Skeletal muscle cell (primary cell): ENCODE measurements at places on chromosomes 2 and 18.

GRCh38 chr2:144267239-144267638 lies 252.7 kb downstream of the ZEB2 start:
- DNase-seq: no peak

DNA sequence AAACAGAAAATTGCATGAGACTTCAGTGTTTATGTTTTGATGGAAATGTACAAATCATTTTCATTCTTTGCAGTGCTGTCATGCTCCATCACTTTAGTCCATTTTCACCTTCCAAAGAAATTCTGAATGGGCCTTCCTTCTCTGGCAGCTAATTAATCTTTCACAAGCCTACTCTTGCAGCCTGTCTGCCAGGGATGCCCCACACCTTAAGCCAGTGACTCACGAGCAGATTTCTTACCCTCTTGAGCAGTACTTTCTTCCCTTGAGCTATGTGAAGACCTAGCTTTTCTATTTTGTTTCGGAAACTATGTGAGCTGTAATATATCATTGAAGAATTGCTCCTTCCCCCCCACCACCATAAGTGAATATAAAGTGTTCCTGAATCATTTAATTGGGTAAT lies 404.3 kb upstream of the VWC2L start:
- no peak for DNase-seq

DNA sequence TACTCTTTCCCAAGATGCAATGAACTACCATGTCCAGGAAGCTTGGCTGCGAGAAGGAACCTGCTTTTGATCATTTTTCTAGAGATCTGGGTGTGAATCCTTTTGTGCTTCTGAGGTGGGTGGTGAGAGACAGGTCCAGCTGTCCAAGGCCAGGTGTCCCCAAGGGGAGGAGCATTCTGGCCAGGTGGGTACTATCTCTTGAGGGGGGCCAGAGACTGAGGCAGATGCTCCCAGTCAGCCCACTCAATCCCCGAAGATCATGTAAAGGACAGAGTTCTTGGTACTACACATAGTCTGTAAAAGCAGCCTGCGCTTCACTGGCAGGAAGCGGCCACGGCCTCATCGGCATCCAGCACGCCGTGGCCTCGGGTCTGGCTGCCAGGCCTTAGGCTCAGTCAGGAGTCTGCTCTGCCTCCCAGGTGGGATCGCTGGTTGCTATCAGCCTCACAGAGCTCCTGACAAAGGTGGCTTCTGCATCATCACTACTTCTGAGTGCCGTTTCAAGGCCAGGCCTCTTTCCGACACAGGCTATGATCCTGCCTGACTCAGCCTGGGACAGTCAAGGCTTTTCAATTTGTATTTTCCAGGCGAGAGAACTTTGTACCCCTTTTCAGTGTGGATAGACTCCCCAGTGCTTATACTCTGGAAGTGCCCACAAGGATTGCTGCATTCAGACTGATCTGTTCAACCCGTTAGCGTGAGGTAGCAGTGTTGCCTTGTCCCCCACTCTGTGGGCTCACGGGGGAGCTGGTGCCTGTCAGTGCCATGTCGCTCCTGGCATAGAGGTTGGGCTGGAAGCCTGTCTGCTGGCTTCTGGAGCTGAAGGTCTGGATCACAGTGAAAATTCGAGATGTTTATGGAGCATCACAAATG lies 29.1 kb downstream of the STK25 start:
- no peak for DNase-seq

GRCh38 chr2:193303464-193303863 lies 1108.7 kb upstream of the TMEFF2 start:
- DNase-seq: no peak

DNA sequence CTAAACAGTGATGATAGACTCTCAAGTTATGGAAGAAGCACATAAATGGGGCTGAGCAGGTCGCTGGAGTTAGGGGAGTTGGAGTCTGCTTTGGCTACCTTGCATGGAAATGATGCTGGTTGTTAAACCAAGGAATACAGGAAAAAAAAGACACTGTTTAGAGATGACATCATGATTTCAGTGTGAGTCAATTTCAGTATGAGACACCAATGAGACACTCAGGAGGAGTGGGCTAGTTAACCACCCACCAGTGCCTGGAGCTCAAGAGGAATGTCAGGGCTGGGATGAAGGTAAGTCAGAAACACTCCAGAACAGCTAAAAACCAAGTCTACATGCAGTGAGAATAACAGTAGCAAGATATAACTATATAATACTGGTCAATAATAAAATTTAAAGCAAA lies 303.6 kb downstream of the SOX11 start:
- DNase-seq: no peak

GRCh38 chr2:108927936-108928659 lies 60.9 kb downstream of the EDAR start:
- peak; percentile 11 for DNase-seq

GRCh38 chr18:25423267-25423666 lies 71.3 kb upstream of the ZNF521 start:
- no peak for DNase-seq

- no peak for DNase-seq
Observed at GRCh38 chr2:205642599-205643356, 39.5 kb upstream of the NRP2 start.

GRCh38 chr2:31429040-31429439 lies 14.5 kb upstream of the XDH start:
- DNase-seq: no peak

- no peak for DNase-seq
Observed at GRCh38 chr2:239268549-239268948, 132.3 kb downstream of the HDAC4 start.

GRCh38 chr2:183057333-183057985 lies 19.2 kb upstream of the NCKAP1 start:
- DNase-seq: no peak

- no peak for DNase-seq
Observed at GRCh38 chr2:46376586-46376985, 79.4 kb downstream of the EPAS1 start.

DNA sequence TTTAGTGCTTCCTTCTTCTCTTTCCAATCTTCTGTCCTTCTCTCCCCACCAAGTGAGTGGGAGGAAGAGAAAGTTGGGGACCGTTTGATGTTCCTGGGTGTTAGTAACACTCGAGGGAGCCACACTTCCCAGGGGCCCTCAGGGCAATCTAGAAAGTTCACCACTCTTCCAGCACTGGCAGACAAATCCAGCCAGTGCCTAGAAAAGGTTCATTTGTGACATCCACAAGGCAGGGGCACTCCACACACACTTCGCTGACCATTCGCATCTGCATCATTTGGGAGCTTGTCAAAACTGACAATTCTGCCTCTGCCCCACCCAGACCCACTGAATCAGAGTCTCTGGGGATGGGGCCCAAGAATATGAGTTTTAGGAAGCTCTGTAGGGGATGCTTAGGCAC lies 86.8 kb upstream of the ST3GAL5 start:
- no peak for DNase-seq

GRCh38 chr2:60710707-60711106 lies 45.4 kb upstream of the PAPOLG start:
- DNase-seq: no peak

GRCh38 chr2:215998636-215999035 lies 14.7 kb downstream of the MREG start:
- no peak for DNase-seq

DNA sequence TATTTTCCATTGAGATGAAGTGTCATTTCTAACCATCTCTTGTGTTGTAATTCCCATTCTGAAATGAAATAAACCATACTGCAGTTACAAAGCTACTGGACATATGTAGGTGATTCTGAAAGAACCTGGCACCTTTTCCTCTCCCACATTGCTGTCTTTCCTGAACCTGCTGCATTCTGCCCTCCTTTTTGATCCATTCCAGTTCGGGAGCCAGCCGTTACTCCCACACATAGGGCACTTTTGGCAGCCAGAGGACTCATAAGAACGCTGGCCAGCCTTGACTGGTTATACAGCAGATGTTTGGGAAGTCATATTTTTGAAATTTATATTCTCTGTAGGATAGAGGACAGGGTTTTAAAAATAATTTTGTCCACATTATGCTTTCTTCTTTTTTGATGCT lies 369.8 kb upstream of the CDH7 start:
- no peak for DNase-seq

DNA sequence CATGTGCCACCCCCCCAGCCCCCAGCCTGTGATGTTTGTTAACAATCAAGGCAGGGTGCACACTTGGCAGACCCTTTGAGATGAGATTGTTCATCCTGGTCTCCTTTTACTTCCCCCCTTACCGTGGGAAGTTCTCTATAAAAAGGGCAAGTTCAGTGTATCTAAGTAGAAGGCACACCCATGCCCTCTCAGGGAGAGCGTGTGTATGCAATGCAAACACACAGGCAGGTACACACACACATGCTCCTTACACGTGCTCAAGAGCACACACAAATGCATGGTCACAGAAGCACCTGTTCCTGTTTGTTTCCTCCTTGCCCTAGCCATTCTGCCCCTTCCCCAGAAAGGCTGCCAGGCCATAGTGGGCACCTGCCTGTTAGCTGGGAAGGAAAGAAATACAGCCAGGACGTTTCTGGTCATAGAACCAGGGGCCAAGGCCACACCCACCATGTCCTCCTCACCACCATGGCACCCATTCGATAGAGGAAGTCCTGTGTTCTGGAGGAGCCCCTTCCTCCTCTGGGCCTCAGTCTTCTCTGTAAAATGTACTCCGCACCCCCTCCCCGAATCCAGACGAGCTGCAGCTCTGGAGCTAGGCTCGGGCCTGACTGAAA lies 3.1 kb downstream of the ATOH8 start:
- no peak for DNase-seq

DNA sequence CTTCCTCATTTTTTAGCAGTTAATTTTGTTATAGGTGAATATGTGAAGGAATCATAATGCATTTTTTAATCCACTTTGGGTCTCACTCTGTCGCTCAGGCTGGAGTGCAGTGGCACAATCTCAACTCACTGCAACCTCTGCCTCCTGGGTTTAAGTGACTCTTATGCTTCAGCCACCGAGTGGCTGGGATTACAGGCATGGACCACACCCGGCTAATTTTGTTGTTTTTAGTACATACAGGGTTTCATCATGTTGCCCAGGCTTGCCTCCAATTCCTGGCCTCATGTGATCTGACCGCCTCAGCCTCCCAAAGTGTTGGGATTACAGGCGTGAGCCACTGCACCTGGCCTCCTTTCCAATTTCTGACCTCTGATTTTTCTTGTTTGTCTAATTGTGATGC lies 17.7 kb downstream of the SCYGR5 start:
- DNase-seq: no peak

- no peak for DNase-seq
Observed at GRCh38 chr18:80192653-80193385, 54.5 kb downstream of the PARD6G start.

DNA sequence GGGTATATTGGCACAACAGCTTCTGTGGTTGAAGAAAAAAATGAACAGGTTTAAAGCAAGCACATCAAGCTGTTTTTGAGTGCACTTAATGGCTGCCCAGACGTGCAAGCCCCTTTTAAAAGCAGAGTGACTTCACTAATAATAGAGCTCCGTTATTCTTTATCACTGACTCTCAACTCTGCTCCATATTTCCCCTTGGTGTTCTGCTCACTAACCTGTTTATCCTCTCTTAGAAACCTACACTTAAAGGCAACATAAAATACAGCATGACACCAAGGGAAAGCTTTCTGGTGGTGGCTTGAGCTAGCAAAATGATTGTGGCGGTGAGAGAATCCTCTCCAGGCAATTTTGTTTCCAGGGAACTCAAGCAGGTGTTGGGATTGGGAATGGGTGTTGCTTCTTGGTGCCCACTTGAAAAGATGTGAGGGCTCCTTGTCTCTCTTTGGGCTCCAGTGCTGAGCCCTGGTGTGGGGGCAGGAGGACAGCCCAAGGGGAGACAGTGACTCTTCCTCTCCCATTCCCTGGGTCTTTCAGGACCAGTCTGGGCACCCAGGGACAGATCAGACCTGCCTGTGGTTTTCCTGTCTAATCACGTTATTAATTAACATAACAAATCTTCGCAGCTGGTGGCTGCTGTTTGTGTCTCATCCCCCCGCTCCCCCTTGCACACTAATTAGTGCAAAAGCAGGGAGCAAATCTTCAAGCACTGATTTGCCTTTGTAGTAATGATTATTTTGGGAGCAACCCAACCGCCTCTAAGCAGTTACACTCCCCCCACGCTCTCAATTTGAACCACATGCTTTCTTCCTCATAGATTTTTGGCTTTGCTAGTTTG lies 289.4 kb upstream of the CXCR4 start:
- no peak for DNase-seq

GRCh38 chr2:160646684-160647444 lies 153.3 kb upstream of the RBMS1 start:
- no peak for DNase-seq

DNA sequence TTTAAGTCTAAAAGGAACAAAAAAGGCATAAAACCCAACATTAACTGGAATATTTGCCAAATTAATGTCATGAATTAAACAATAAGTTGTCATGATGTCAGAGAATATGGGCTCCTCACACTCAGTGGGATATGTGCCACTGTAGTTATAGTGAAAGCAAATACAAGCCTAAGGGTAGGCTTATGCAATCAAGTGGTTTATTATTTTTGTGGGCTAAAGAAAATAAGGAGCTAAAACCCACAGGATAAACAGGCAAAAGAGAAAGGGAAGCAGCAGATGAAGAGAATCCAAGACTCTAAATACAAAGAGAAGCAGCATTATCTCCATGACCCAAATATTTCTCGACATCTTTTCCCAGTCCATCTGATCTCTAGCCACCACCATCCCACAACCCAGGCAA lies 17.5 kb downstream of the YWHAQ start:
- peak; percentile 39 for DNase-seq

DNA sequence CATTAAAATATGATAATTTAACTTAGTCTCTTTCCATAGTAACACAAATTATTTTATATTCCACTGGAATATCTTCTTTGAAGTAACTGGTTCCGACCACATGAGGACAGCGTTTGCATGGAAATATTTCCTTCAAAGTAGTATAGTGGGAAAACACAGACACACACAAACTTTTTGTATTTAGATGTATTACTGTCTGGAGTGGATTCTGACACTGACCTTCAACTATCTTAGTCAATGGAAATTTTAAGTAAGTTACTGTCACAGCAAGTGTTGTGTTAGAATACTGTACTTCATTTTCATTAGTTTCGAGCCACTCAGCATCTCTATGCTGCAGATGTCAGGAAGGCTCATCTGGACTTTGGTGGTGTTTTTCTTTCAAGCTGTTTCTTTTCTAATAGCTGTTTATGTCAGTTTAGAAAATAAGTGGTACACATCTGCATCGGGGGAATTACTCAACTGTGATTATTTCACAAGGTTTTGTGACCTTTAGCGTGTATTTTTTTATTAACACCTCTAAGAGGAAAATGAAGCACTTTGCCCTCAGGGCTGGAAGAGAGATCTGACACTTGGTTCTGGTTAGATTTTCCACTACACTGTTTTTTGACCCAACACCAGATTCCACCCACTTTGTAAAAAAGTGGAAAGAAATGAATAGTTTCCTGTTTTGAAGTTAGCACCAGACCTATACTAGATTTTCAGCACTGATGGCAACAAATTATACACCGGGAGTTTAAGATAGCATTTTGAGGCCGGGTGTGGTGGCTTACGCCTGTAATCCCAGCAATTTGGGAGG lies 18.9 kb upstream of the THOC1 start:
- DNase-seq: no peak

DNA sequence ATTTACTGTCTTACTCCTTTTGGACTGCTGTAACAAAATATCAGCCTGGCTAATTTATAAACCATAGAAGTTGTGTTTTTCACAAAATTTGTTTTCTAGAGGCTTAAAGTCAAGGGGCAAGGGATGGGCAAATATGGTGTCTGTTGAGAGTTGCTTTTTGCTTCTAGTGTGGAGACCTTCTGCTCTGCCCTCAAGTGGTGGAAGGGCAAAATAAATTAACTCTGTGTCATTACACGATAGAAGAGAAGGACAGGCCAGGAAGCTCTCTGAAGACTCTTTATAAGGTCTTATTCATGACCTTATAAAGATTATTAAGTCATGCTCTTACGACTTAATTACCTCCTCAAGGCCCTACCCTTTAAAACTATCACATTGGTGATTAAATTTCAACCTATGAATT lies 181.2 kb upstream of the LRATD1 start:
- DNase-seq: no peak

GRCh38 chr2:191451116-191451515 lies 205.9 kb downstream of the MYO1B start:
- no peak for DNase-seq
